ENCODE measurements at places on chromosomes 4 and X.

DNA sequence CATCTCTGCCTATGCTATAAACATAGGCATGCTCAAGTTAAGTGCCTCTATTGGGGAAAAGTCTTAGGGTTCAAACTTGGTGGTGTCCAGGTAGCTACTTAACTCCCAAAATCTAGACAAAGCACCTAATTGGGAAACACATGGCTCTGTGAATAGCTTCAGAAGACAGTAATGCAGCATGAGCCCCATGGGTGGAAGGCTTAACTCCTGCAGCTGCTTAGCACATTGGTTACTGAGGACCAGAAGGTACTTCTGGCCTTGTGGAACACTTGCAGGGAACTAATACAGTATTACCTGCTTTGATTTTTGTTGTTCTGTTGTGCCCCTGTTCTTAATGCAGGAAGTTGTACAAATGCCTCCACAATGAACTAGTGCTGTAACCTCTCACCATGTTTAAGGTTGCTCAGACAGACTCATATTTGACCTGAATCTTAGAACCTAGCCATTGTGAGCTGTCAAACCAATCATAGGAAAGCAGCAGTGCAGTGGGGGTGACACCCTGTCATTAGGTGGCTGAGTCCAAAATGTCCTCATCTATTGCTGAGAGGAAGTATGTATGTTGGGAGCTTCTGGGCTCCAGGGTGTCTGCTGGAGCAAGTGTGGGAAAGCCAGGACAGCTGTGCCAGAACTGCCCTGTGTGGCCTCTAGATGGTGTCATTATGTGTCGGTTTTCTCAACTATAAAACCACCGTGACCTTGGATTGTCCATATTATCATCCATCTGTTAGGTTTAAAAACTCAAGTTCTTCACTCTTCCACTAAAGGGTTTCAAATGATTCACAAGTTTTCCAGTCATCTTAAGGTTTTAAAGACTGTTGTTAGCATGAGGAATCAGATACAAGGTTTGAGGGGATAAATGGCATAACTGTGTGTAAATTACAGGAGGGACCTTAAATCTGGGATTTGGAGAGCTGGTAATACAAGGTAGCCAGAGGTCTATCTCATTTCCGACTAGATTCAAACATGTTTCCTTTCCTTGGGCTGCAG, 69.9 kb upstream of the WDR1 start:
- no peak for DNase-seq

GRCh38 chr4:182454440-182455013, 211.3 kb downstream of the TENM3 start:
- DNase-seq, result no peak

GRCh38 chrX:53483838-53484405, 49.8 kb upstream of the HSD17B10 start:
- DNase-seq, result no peak

DNA sequence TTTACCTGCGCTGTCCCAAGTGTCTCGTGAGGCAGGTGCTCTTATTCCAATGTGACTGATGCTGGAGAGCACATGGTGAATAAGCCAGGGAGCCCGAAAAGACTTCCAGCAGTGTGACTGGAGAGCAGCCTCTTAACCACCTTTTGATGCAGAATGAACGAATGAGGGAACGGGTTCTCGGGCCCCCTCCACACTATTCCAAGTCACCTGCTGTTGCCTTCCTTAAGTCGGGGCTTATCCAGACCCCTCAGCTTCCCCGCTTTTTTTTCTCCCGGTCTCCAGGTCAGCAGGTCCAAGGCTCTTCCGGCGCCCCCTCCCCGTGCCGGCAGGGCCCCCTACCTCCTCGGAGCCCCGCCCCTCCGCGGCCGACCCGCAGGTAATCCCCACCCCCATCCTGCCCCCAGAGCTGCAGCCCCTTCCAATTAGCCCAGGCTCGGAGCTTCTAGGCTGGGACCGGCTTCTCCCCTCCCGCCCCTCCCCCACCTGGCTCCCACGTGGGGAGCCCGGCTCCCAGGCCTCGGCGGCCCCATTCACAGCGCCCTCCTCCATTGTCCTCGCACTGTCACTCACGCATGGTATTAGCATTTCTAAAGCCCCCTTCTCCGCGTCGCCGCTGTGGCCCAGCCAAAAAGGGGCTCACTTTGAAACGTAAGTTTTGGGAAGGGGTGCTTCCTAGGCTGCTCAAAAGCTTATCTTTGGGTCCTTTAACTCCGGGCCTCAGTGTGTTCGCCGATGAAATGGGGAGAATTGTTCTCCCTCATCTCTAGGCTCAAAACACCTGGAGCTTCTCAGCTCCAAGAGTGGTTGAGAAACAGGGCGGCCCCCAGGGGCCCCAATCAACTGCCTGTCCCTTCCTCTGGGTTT, 56.2 kb upstream of the PJA1 start:
- DNase-seq, result no peak

GRCh38 chrX:19670321-19670750, 155.0 kb upstream of the MAP3K15 start:
- DNase-seq, result no peak

DNA sequence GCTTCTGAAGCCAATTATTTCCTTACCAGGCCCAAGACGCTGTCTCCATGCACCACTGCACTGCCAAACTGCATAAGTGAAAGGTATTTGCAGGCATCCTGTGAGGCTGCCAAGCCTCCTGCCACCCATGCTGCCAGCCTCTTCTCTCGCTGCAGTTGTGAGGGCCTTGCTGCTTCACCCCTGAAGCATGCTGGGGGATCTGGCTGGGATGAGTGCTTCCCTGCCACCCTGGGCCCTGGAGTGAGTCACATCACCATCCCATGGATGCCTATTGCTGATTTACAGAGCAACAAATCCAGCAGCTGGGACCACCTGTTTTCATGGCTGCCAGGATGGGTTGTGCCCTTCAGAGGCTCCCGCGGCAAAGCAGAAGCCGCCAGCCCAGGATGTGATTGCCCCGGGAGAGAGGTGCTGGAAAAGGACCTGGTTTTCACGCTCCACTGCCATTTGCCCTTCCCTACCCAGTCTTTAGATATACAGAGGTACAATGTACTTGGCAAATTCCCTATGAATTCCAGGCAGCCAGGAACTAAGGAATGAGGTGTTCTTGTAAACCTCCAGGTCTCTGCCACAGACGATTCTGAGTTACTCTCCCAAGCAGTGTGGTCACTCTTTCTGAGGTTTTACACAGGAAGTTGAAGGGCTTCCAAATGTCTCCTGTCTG, 41.5 kb upstream of the PTCHD1 start:
- no peak for DNase-seq

DNA sequence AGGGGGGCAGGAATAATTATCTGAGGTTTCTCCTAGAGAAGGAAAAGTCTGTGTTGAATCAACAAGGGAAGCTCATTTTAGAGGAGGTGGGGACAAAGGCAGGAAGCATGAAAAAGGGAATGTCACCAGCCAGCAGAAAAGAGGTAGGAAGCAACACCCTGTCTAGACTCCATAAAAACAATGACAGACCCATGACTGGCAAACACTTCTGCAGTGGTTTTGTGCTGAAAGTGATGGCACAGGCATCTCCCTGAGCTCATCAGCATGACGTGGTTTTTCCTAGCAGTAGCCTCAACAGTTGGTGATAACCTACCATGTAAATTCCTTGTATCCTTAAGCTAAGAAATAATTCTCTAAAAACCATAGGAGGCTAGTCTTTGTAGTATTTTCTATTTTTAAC, 110.7 kb upstream of the GALNT7 start:
- no peak for DNase-seq

DNA sequence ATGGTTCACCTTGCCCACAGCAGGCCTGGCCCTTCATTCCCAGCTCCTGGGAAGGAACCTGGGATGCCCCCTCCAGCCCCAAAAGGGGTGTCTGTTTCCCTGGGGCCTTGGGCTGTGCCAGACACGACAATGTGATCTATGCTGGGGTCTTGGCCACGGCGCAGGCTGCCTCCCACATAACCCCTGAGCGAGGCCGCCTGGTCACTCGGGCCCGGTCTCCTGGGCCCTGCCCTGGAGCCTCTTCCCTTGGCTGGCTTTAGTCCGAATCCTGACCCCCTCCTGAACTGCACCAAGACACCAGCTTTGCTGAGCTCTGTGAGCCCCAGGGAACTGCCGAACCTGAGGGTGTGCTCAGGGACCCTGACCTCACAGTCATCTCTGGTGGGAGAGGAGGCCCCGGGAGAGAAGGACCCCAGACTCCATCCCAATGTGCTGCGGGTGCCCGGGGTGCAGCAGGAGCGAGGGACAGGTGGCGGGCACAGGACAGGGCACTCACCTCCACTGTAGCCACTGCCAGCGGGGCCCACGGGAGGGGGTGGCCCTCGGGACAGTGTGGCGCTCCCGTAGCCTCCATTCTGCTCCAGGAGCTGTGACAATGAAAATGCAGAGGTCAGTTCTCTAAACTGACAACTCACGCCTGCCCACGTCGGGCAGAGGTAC, 42.0 kb downstream of the GAK start:
- DNase-seq, result no peak

- no peak for DNase-seq
Measured at GRCh38 chr4:124964251-124964650, 251.7 kb upstream of the ANKRD50 start.

GRCh38 chrX:135543924-135544323, 23.5 kb downstream of the INTS6L start:
- no peak for DNase-seq

DNA sequence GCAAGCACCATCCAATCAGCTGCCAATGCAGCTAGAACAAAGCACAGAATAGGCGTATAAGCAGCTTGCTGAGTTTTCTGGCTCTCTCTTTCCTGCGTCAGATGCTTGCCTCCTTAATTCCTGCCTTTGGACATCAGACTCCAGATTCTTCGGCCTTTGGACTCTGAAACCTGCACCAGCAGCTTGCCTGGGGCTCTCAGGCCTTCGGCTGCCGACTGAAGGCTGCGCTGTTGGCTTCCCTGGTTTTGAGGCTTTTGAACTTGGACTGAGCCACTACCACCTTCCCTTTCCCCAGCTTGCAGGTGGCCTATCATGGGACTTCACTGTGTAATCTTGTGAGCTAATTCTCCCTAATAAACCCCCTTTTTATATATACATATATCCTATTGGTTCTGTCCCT, 6.1 kb downstream of the TMEM192 start:
- no peak for DNase-seq

GRCh38 chr4:127622921-127623796, 9.6 kb upstream of the INTU start:
- no peak for DNase-seq

DNA sequence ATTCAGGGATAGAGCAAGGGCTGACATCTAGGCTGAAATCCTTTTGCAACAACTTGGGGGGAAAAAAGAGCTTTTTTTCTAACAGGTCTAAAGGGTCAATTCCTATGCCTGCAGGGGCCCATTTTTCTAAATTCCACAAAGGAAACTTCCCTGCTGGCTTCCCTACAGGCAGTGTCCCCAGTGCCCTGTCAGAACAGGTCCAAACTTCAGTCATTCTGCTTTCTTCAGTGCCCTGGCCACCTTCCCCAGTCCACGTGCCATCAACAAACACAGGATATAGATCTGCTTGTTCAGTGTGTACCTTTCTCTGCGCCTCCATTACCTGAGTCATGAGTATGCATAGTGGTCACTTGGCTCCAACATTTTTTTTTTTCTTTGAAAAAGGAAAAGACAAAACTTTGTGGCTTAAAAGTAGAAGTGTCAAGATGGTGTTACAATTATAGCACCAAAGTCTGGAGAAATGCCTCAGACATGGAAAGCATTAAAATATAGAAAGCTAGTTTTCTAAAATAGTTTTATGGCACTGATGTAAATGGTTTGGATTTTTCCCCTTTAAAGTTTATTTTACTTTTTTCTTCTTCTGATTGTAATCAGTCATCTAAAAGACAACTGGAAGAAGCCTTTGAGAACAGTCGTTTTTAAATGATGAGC, 84.0 kb upstream of the JADE1 start:
- no peak for DNase-seq

GRCh38 chrX:129495900-129496299, 27.4 kb downstream of the SMARCA1 start:
- no peak for DNase-seq

- DNase-seq, result no peak
Measured at GRCh38 chr4:107058828-107059227, 22.7 kb upstream of the DKK2 start.

- no peak for DNase-seq
Measured at GRCh38 chrX:13478740-13479451, 90.5 kb upstream of the EGFL6 start.

- no peak for DNase-seq
Measured at GRCh38 chr4:74408639-74409038, 36.3 kb upstream of the AREG start.

DNA sequence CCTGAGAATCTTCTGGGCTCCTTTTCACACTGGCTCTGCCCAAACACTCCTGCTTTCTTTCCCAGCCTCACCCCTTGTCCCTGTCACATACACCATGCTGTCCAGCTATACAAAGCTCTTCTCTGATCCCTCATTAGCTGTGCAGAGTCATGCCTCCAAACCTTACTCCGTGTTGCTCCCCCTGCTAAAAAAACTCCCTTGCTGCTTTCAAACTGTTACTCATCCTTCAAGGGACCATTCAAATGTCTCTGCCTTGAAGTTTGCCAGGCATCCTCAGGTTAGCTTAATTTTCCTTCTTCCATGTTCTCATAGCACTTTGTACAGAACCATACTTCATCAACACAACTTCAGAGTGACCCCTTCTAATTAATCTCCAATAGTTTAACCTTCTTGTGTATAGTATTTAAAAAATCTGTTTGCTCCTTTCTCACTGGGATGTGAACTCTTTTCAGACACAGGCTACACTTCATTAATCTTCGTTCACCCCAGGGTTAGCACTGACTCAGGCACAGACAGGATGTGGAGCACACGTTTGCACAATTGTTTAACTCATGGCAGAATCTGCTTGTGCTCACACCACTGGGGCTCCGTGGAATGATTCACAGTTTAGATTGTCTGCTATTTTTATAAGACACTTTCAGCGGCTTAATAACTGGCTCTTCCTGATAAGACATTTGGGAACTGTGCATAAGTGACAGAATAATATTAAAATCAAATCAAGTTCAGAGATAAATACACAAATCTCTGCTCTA, 21.4 kb upstream of the SEL1L3 start:
- DNase-seq, result no peak

DNA sequence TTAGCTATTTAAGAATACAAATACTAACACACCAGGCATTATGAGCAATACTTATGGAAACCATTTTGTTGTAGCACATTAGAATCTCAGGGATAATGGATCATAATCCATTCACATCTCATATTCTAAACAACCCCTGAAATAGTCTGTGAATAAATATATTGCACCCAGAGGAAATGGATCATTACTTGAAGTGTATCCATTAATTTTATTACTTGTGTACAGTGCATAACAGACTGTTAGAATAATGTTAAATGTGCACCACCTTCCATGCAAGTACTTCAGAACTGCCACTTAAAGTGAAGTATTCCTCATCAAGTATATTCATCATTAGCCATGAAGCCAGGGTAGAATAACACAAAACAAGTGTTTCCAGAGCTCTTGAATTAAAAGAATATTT, 715.5 kb downstream of the DMD start:
- no peak for DNase-seq

DNA sequence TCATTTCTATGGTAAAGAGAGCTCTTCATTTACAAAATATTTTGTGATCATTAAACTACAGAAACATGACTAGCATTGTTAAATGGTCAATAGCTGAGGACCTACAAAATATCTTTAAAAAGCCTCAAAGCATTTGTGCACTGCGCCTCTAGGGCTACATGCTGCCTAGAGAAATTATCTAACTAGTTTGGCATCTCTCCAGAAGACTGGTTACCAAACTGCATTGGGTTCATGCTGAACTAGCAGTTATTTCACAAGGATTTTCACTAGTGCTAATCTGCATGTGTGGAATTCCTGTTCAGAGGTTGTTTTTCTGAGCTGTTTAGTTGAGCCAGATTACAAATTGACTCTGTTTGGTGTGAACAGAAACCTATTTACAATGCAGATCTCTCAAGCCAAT, 58.5 kb upstream of the PITX2 start:
- no peak for DNase-seq

Data from NCI-H187 treated with DMSO at 0.1 percent for 48 hours (cell line).